ENCODE measurements at places on chromosomes 3 and 15.

DNA sequence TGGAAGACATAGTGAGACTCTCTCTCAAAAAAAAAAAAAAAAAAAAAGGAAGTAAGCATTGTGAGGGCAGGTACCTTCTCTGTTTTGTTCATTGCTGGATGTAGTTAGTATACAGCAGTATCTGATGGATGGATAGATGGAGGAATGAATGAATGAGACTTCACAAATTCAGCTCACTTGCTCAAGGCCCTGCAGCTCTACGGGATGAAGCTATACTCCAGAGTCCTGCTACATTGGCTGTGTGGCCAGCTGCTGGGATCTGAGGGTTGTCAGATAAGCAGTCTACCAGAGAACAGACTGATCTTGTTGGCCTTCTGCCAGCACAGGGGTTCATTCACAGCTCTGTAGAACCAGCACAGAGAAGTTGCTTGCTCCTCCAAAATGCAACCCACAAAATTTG is 35.0 kb downstream of the MLH1 start:
- no peak for DNase-seq

- DNase-seq: no peak
Measured at GRCh38 chr3:180694321-180694720, 15.0 kb upstream of the CCDC39 start.

DNA sequence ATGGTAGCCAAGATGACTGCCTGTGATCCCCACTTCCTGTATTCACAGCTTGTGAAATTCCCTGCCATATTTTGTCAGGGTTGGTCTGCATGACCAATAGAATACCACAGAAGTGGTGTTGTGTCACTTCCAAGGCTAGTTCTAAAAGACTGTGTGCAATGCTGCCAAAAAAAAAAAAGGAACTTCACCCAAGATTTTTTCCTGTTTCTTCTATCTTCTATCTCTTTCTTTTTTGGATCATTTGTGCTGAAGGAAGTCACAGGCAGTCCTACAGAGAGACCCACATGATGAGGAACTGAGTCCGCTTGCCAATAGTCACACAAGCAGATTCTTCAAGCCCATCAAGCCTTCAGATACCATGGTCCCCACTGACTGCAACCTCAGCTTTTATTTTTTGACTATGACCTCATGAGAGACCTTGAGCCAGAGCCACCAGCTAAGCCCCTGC is 18.1 kb upstream of the RAF1 start:
- no peak for DNase-seq

DNA sequence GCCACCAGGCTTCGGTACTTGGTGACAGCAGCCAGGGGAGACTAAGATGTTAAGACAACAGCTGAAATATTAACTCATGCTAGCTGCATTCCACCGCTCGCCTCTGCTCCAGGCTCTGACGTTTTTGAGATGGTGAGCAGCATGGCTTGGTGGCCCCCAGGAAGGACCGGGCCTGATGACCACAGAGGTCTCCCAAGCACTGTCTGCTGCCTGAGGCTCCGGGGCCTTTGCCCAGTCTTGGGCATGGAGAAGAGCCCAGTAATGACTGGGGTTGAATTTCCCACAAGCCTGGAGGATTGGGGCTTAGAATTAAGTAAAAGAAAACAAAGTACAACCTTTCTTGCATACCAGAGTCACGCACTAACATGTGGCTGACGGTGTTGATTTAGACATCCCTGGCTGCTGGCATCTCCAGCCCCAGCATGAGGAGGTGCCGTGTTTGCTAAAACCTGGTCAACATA is 243.6 kb upstream of the LYSMD4 start:
- no peak for DNase-seq

- DNase-seq: no peak
Measured at GRCh38 chr15:64455961-64456371, 4.4 kb upstream of the ZNF609 start.

DNA sequence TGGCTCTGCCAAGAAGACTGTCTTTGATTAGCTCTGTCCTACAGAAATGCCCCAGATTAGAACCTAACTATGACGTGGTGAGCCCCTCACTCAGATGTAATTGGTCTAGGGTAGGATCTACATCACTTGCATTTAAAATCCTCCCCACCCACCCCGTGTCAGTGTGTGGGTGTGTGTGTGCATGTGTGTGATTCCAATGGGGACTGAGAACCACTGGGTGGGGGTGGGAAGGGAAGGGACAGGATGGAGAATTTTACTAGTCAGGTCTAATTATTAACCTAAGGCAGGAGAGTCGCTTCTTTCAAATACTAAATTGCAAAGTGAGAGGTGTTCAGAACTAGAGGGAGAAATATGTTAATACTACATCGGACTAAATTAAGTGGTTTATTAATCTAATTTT is 91.7 kb downstream of the TBL1XR1 start:
- no peak for DNase-seq

- no peak for DNase-seq
Measured at GRCh38 chr3:171849617-171850319, 6.6 kb downstream of the TMEM212 start.

DNA sequence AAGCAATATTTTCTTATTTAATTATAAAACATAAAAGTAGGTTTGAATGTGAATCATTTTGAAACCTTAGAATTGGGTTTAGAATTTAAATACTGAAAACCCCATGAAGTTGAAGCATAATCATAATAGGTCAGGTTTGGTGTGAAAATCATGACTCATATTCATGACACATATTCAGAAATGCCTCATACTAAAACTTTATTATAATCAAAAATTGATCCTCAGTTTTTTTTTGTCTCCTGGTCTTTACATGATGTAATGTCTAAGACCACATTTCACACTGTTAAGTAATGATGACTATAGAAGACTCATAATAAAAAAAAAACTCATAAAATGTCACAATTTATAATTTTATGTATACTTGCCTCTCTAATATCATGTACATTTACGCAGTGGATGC is 190.4 kb downstream of the FOXP1 start:
- no peak for DNase-seq

DNA sequence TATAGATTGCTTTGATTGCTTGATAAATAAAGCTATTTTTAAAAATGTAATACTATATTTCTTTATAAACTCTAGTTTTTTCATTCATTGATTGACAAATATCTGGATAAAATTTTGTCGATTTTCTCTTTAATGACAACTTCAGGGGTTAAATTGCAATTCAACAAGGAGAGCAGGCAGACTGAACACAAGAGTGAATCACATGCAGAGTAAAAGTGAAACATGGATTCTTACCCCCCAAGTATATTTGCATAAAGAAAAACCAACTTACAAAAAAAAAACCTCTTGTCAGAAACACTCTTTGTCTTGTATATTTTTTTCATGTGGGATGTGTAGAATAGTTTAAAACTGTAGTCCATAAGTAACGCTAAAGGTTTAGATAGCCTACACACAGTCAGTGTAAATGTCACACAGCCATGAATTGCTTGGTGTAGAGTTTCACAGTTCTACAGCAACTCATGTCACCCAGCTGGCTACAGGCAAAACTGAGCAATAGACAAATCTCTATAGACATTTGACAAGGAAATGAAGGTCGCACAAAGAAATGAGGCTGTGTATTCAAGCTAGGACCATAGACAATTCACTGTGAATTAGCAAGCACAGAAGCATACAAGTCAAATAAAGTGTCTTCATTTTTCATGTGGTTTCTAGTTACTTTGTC is 141.6 kb downstream of the THRB start:
- no peak for DNase-seq

DNA sequence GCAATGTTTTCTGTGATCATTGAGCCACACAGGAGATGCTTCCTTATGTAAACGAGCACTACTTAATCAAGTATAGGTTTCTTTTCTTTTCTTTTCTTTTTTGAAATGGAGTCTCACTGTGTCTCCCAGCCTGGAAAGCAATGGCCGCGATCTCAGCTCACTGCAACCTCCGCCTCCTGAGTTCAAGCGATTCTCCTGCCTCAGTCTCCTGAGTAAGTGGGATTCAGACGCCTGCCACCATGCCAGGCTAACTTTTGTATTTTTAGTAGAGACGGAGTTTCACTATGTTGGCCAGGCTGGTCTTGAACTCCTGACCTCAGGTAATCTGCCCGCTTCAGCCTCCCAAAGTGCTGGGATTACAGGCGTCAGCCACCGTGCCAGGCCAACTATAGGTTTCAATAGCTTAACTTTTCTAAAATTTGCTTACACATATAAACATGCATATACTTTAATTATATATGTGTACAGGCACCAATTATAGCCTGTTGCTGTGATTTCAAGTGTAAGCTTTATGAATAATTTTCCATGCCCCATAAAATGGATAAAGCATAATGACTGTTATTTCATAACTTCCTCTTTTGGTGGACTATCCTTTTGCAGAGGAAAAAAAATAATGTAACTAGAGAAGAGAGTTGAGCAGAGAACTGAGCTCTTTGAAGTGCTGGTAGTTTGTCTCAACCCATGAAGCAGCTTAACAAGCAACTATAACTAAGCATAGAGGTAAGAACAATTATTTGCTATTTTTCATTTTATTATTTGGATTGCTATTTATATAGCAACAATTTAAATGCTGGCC is 24.8 kb upstream of the MBNL1 start:
- DNase-seq: no peak

GRCh38 chr3:79954756-79955155 is 187.0 kb upstream of the ROBO1 start:
- DNase-seq: no peak

DNA sequence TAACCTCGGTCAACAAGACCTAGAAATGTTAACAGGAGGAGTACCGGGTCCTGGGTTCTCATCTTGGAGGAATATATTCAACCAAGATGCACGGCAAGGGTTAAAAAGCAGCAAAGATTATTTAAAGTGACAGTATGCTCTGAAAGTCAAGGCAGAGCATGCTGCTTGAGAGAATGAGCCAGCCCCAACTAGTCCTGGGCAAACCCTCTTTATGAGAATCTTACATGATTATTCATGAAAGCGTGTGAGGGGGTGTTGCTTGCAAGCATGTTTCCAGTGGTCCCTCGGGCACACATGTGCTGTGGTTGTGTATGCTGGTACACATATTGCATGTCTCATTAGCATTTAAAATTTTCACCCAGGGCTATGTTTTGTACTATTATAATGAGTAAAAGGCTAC is 1445.6 kb downstream of the SI start:
- DNase-seq: no peak

GRCh38 chr3:146589899-146590508 is 15.1 kb downstream of the PLSCR5 start:
- DNase-seq: no peak

DNA sequence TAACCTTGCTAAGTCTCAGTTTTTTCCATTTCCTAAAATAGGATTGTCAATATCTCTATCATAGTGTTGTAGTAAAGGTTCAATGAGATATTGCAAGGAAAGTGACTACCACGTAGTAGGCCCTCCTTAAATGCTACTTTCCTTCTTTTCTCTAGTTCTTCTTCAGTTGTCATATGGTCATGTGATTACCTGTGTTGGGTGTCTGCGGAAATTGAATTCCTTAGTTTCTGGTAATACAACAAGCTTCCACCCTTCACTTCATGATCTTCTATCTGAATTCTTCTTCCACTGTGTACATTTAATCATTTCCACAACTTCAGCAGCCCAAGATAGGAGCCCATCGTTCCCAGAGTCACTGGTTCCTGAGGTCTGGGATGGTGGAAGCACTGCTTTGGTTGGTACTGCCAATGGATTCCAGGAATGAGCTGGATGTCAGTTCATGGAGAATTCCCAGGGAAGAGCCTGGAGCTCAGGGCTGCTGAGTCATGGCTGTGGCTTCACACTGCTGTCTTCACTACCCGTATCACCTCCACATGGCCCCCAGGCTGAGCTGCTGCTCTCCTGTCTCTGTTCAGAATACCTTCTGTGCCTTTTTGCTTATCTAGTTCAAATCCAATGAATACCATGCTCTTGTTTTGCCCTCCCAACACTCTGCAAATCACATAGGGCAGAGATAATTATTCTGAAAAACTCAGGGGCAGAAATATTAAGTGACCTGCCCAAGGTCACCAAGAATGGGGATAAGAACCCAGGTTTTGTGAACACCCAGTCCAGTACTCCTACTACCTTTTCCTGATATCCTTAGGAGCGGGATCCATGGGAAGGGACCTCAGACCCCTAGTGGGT is 98.6 kb downstream of the RPL39L start:
- DNase-seq: no peak

DNA sequence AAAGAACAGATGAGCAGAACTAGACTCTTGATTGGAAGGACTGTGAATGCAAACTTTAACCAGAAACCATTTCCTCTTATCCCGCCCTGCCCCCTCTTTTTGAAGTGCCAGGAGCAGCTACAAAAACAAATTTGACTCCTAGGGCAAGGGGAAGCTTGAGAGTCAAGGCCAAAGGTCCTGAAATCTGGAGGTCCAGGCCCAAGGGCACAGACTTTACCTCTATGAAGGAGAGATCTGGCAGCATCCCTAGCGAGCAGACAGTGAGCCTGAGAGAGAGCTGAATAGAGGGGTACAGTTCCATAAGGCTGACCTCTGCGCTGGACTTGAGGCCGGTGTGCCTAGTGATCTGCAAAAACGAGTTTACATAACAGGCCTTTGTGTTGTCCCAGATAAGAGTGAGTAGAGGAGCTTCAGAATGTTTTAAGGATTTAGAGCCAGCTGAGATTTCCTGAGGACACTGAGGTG is 5.1 kb downstream of the RAB43 start:
- no peak for DNase-seq

GRCh38 chr3:52202384-52203077 is 4.6 kb downstream of the ALAS1 start:
- DNase-seq: no peak

All from breast epithelium (tissue), 4 donors.